ENCODE measurements at places on chromosomes 16 and 17.

DNA sequence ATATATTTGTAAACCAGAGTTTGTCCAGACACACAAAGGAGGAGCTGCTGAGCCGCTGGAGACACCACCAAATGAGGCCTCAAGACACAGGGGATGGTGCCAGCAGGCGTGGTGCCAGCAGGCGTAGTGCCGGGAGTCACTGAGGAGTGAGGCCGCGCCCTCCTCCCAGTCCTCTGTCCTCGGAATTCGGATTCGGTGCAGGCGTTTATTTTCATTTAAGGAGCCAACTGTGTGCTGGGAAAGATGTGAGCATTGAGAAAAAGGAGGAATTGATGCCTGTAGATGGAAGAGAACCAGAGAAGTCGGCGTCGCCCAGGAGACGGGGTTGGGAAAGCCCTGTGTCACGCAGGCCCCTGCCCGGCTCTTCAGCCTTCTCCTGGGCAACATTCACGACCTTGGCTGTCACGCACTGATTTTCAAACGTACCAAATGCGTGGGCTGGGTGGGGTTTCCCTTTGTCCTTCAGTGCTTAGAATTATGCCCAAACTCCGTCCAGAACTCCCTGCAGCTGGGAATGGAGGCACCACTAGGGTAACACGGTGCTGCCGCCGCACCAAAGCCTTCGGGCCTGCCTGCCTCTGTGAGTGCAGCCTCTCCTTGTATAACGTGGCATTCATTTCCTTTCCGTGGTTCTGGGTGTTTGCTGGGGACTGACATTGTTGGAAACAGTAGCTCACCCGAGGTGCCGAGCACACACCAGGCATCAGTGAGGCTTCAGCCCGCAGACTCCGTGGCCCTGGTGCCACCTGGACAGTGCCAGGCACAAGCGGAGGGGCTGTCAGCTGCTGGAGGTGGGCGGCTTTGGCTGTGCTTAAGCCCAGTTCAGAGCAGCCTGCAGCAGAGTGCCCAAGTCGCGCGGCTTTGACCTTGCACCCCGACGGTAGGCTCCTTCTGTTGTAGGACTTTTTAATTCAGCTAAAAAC, 49.0 kb upstream of the CHMP6 start:
- no peak for DNase-seq

GRCh38 chr17:32264140-32264799, 1.4 kb upstream of the RHBDL3 start:
- DNase-seq = no peak

DNA sequence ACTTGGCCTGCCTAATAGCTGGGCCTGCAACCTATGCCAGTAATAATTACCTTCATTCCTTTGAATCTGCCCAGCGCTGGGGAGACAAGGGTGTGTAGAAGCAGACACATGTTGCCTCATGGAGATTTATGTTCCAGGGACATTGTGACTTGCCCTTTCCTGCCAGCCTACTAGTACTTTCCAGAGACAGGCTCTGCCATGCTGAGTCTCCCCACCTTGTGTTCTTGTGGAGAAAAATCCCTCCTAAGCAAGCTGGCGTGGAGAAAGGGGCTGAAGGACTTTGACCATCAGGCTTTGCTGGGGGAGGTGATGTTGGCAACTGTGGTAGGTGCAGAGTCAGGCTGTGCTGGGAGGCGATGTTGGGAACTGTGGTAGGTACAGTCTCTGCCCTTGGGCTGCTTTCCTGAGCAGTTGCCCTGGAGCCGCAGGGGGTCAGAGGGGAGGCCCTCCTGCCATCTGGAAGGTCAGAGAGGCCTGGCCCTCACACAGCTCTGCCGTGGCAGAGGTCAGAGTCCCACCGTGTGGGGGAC, 4.0 kb downstream of the KSR1 start:
- no peak for DNase-seq

- no peak for DNase-seq
These were observed 25.9 kb downstream of the MYH11 start for GRCh38 chr16:15830832-15831451.

- DNase-seq = peak; percentile 40
These were observed 1.2 kb downstream of the CYBC1 start for GRCh38 chr17:82449131-82449882.

DNA sequence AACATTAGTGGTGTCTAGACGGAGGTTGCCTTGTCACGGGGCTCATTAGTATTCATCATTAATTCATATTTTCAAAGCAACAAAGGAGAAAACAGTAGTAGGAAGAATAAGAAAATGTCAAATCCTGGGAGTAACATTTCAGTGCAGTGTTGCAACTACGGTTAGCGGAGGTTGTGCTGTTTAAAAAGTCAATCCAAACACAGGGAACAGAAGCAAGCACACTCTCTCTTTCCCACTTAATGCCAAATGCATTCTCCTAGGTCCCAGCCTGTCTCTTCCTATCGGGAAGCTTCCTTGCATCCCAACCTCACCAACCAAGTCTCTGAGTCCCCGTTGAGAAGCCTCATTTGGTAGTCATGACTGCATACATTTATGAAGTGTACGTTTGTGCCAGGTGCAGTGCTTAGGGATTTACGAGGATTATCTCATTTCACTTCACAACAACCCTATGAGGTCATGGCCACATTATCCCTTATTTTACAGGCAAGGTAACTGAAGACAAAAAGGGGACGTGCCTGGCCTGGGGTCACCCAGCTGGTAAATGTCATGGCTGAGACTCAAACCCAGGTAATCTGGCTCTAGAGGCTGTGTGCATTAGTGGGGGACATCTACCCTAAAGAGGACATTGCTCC, 283.6 kb upstream of the SALL1 start:
- no peak for DNase-seq

- DNase-seq = no peak
These were observed 7.2 kb downstream of the PLCG2 start for GRCh38 chr16:81786321-81786720.

GRCh38 chr17:67671493-67671892, 46.2 kb upstream of the NOL11 start:
- no peak for DNase-seq

DNA sequence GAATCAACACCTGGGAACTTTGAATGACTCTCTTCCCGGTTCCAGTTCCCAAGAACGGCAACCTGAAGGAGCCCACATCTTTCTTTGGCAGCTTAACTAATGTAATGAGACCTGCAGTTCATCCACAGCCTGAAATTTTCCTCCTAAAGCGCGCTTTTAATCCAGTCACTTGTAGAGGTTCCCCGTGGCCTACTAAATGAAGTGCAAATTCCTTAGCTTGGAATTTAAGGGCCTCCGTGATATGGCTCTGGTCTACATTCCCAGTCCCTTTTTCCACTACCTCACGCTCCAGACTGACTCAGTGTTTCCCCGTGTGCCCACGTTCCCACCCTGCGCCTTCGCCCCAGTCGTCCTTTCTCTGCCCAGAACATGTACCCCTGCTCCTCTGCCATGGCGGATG, 27.2 kb downstream of the FZD2 start:
- no peak for DNase-seq

Data from stimulated activated CD8-positive, alpha-beta memory T cell treated with anti-CD3 and anti-CD28 coated beads, Interleukin-4, amount 100 ng/mL, for 1 hour (primary cell).